Stimulated activated CD4-positive, alpha-beta T cell treated with anti-CD3 and anti-CD28 coated beads, Interleukin-1b, Interleukin-23, amount 100 ng/mL, for 1 hour (primary cell): ENCODE measurements at places on chromosomes 7 and 10.

GRCh38 chr10:18214691-18215563, 74.7 kb downstream of the CACNB2 start:
- DNase-seq, result no peak

DNA sequence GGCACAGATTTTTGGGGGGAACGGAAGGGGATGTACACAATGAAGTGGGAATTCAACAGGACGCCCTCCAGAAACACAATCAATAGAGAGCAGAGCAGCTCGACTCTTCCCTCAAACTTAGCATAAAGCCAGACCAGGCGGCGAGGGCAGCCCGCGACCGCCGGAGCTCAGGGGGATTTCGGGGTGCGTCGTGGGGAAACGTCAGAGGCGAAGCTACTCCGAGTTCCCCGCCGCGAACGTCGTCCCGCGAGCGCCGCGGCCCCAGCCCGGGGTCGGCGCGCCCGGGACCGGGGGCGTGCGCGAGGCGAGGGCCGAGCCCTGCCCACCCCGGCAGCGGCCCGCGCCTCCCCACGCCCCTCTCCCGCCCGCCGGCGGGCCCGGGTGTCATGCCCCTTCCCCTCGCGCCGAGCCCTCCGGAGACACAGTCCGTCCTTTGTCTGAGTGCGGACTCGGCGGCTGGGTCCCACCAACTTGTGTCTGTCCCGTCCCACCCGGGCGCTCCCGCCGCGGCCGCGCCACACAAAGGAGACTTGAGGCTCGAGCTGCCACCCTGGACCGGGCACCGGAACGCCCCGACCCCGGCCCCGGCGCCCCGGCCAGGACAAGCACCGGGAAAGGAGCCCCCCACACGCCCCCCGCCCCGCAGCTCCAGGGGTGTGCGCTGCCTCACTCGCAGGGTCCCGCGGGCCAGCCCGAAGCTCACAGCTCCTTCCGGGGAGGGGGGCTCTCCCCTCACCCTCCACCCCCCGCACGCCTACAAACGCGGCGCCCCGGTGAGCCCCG, 634 bp downstream of the EZH2 start:
- DNase-seq, result peak; percentile 17

GRCh38 chr7:29565982-29566746, 2.5 kb downstream of the PRR15 start:
- DNase-seq, result no peak

DNA sequence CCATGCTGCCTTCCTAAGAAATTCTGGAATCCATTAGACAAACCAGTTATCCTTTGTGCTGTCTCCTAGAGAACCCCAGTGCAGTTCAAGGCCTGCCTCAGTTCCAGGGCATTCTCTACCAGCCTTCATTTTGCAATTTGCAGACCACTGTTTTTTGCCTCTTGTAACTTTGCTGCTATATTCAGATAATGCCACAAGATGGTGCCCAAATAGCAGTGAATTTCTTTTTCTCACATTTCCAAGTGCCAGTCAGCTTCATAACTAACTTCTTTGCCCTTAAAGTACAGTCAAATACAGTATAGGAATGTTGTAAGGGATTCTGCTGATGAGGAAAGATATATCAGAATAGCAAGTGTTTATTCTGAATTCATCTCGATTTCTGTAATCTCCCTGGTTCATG, 25.2 kb downstream of the LOXL4 start:
- DNase-seq, result no peak

DNA sequence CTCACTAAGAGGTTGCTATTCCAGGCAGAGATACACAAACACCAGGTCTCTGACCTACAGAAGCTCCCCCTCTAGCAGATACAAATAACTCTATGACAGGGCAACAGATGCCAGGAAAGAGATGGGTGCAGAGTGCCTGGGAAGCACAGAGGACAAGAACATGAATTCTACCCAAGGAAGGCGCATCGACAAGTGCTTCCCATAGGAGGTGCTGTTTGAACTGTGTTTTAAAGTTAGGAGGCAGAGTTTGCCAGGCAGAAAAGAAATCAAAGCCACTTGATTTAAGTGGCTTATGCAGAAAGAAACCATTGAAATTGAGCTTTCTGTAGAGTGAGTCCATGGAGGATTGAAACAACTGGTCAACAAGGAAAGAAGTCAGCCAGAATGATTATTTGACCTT, 35.3 kb upstream of the EGR2 start:
- DNase-seq, result no peak

DNA sequence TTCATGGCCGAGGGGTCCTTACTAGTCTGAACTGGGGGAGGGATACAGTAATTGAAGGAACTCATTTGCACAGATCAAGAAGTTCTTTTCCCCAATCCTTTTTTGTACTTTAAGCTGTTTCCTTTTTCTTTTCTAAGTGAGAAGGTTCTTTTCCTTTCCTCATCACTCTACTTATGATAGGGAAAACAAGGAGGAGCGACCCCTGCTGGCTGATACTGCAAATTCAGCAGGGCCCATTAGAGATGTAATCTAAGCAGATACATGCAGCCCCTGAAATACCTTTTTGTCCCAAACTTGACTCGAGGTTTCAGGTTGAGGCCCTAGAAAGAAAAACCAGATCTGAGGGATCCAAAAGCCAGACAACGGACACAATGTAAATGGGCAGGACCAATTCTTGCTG, 305.5 kb downstream of the DNAJB9 start:
- DNase-seq, result no peak

DNA sequence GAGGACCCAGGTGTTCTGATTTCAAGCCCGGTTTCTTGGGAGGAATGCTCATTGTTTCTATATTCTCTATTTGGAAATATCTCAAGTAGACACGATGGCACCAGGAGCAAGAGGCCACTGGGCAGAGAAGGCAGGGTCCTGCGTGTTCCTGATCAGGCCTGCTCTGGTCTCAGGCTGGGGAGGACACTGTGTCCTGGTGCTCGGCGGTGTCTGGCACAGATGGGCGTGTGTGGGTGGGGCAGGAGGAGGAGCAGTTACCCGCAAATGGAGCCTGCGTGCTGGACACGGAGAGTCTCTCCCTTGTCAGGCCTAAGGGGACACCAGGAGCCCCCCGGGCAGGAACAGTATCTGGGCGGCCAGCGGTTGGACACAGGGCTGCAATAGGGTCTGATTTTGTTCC, 25.9 kb upstream of the GOLGA7B start:
- no peak for DNase-seq

GRCh38 chr10:48695636-48696534, 11.2 kb downstream of the WDFY4 start:
- DNase-seq, result no peak

DNA sequence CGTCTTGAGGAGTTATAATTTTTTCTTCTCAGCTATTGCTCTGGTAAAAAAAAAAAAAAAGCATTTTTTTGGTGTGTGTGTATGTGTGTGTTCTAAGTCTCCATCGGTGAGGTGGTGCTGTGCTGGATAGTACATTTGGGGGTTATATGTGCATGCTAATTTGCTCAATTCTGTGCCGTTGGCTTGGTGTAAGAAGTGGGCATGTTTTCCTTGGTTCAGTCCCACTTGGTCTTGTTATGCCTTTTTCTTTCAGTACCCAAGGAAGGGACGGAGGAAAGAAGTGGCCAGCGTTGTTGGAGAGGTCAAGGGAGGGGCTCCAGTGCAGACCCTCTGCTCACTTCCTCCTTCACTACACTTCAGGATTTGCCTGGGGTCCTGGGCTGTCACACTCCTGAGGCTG, 20.4 kb downstream of the LRMDA start:
- no peak for DNase-seq

DNA sequence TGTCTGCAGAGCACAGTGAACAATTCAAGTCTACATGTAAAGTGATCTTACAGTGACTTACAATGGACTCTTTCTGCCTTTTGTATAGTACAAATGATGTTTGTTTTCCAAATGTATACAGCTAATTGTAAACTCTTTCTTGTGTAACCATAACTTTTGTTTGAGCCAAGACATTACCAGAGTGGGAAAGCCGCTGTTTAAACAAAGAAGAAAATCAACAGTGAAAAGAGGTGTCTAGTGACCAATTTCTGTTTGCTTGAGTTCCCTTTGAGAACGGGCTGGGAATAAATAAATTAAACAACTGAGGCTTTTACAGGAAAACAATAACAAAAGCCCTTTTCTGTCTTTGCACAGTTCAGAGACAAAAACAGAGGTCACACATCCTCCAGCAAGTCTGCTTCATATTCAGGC, 1163.4 kb downstream of the CNTNAP2 start:
- no peak for DNase-seq

DNA sequence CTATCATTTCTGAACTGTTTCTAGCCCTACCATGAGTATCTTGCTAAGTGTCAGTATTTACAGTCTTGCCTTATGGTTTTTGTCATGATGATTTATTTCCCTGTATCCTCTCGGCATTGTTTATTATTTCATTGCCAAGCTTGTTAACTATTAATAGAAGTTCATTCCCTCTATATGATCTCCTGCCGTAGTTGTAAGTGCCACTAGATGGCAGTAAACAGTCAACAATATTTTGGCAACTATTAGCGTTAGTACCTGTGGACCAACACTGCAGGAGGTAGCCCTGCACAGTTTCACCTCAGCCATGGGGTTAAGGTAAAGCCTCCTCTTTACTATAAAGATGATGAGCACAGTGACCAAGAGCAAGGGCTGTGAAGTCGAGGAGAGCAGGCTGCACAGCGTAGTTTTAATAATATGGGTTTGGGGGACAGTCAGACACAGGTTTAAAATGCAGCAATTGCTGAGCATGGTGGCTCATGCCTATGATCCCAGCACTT, 26.1 kb upstream of the CCNJ start:
- DNase-seq, result no peak

DNA sequence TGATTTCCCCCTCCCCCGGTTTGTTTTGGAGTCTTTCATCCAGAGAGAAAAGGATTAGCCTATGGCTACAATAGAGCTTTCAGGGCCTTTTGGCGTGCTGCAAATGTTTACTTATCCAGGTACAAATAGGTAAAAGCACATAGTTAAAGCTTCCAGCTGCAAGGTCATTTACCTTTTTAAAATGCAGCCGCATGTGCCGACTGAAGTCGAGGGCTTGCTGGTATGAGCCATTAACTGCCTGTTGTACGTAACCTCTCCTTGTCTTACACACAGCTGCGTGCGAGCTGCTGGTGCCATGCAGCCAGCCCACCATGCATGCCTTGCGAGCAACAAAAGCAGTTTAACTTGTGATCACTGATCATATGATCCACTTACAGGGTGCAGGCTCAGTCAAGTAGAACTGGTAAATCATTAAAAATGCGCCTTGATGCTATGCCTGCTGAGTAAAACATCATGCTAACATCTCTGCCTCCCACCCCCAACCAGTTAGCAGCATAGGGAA, 866.4 kb downstream of the LRMDA start:
- DNase-seq, result no peak

- DNase-seq, result no peak
These were observed 1.9 kb upstream of the FAM170B start for GRCh38 chr10:49135575-49136313.

DNA sequence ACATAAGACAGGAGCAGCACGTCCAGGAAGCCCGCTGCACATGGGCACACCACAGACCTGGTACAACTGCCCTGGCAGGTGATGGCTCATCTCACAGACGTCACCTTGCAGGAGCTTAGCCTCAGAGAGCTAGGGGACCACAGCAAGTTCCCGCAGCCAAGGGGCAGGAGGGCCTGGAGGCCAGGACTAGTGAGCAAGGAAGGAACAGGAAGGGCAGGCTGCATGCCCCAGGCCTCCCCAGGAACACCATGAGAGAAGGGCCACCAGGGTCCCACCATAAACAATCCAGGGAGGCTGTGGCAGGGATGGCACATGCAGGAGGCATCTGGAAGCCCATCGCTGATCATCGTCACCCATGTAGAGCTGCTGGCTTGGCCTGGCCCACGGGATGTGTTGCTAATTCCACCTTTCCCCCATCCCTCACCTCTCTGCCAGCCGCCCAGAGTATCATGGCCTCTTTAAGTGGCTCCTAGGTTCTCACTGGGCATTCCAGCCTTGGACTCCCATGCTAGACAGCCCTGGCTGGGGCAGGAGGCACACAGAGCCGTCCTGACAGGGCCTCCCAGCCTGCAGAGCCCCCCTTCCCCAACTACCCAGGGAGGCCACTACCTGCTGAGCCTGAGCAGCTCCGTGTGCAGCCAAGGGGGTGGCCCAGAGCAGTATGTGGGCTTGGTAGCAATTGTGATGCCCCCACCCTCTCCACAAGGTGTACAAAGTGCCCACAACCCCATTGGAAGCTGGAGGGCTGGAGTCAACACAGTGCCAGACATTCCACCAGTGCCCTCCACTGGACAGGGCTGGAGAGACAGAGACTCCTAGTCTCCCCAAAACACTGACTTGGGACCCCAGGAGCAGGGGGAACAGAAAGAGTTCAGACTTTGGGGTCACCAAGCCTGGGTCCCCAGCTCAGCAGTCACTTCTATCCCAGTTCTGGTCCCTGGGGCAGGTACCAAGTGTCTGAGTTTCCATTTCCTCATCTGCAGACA, 35.5 kb downstream of the GRID1 start:
- DNase-seq, result no peak

DNA sequence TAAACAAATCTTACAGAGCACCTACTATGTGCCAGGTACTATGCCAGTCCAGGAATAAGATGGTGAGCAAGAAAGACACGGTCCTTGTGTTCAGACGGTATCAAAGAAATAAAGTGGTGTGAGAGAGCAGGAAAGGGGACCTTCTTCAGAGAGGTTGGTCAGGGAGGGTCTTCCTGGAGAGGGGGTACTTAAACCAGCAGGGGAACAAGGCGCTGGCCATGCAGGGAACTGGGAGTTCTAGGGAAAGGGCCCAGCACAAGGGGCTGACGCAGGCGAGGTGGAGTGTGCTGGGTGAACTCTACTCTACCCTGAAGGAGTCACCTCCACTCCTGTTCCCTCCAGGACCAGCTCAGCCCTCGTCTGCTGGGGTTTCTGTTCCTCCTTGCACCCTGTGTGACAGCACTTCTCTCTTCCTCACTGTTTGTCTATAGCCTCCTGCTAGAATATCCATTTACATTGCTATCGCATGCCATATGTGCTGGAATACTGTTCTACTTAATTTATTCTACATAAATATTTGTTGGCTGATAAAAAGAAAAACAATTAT, 73.5 kb downstream of the AOAH start:
- no peak for DNase-seq

GRCh38 chr10:34766811-34767494, 48.1 kb downstream of the PARD3 start:
- DNase-seq, result no peak

DNA sequence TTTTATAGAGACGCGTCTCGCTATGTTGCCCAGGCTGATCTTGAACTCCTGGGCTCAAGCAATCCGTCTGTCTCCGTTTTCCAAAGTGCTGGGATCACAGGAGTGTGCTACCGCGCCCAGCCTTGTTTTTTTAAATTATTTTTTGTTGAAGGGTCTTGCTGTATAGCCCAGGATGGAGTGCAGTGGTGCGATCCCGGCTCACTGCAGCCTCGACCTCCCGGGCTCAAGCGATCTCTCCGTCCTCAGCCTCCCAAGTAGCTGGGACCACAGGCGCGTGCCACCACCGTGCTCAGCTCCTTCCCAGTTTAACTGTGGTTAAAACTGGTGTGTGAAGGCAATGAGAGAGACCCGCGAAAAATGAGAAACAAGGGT, 11.0 kb upstream of the HNRNPF start:
- DNase-seq, result no peak

GRCh38 chr10:35316218-35316967, 19.9 kb upstream of the CCNY start:
- no peak for DNase-seq

DNA sequence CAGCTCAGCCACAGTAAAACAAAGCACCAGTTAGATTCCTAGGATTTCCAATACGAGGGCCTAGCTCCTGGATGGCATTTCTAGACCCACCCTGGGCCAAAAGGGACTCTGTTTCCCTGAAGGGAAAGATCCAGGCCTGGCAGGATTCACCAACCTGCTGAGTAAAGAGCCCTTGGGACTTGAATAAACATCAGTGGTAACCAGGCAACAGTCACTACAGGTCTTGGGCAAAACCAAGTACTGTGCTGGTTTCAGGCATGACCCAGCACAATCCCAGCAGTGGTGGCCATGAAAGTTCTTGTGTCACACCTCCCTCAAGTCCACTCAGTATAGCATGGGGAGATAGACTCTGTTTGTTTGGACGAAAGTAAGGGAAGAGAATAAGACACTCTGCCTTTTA, 31.0 kb upstream of the STARD3NL start:
- DNase-seq, result no peak
